8988T (cell line): ENCODE measurements at places on chromosomes 4 and X.

- DNase-seq, result no peak
Observed at GRCh38 chr4:85925071-85925470, 434.8 kb downstream of the MAPK10 start.

DNA sequence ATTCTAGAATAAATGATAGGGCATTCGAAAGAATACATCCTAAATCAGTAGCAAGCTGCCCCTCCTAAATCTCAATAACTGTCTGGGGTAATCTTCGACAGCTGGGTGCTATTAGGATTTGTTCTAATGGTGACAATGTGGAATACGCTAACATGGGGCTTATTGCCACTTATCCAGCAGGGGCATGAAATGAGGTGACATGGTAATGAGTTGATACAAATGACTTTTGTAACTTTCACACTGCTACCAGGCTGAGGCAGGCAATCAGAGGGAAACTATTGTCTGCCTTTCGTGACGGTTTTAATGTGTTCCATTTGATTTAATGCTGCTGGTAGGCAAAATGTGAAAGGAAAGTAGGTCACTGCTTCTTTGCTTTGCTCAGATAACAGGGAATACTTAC is 1047.4 kb upstream of the PABPC4L start:
- no peak for DNase-seq

- DNase-seq, result no peak
Observed at GRCh38 chr4:73018595-73018994, 50.9 kb downstream of the COX18 start.

- no peak for DNase-seq
Observed at GRCh38 chr4:6591313-6591712, 16.3 kb downstream of the MAN2B2 start.

DNA sequence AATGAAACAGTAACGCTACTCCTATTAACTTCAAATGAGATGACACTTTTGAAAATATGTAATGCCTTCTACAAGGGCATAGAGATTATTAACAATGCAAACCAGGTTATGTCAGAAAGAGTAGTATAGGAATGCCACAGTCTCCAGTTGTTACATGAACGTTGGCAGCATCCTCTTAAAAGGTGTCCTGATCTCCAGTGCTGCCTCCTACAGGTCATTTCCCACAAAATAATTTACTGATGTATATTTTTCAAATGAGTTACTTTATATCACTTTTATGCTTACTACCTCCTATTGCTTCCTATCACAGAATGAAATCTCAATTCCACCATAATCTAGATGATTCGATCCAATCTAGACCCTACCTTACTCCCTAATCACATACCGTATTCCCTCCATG is 195.2 kb upstream of the EPHA5 start:
- no peak for DNase-seq

- DNase-seq, result no peak
Observed at GRCh38 chr4:122854447-122855352, 28.1 kb downstream of the FGF2 start.

DNA sequence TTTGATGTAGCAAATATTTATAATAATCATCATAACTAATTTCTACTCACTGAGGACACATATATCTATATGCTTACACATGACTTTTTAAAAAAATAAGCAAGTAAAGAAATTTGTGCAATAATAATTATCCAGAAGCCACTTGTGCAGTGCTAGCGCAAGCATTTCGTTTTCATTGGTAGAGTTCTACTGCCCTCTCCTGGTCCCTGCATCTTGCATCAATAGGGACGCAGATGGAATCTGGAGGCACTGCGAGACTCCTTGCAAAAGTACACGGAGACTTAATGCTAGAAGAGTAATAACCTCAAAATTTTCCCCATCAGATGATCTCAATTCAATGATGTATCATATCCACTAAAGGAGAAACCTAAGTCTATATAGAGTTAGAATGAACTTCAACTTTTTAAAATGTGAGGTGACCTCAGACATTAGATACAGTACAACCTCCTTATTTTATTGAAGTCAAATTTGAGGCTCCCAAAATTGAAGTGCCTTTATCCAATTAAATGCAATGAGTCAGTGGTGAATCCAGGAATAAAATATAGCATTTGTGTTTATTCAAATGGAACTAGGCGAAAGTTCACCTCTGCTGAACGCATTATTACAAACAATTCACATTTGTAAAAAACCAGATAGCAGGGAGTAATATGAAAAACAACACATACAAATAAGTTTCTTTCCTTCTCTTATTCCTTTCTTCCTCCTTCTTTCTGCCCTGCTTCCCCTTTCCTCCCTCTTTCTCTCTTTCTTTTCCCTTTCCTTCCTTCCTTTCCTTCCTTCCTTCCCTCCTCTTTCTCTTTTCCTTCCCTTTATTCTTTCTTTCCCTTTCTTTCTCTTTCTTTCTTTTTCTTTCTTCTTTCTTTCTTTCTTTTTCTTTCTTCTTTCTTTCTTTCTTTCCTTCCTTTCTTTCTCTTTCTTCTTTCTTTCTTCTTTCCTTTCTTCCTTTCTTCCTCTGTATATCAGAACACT is 450.0 kb downstream of the ANKRD50 start:
- DNase-seq, result no peak

GRCh38 chr4:110869862-110870572 is 247.1 kb upstream of the PITX2 start:
- no peak for DNase-seq

GRCh38 chr4:13918991-13919441 is 291.5 kb upstream of the BOD1L1 start:
- DNase-seq, result no peak

DNA sequence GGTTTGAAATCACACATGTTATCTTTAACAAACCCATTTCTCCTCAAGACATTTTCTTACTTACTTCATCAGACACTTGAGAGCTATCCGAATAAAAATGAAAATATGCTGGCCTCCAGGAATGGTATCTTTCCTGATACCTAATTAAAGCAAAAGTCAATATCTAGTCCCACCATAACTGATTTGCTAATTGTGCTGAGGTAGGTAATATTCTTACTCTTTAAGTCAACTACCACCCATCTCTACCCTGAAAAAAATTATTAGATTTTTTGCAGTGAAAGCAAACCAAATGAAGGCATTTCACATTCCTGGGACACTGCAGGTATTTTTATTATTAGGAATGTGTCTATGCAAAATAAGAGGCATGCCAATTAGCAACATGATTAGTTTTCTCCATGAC is 175.8 kb downstream of the QDPR start:
- no peak for DNase-seq

DNA sequence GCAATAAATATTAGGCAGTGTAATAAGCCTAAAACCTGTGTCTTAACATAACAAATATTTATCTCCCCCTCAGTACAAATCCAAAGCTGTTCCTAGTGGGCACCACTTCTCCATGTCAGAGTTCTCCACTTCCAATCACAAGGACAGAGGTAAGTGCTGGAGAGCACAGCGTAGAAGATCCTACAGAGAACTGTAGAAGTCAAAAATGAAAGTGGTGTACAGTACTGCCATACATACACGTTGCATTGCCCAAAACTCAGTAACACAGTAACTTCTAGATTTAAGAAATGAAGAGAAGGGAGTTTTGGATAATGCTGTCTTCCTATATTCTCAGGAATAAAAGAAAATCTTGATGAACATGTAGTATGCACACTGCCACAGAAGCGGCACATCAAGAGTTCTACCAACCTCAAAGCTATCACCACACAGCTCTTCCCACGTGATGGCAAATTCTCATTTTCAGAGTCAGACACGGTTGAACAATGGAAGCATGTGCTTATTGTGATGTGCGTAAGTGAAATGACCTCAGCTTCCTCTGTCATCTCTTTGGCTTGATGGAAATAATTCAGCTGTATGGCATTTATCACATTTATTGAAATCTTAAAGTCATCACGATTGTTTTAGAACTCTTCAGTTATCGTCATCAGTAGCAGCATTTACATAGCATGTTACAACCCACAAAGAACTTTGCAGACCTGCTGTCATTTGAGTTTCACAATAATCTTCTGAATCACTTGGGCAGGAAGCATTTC is 27.1 kb upstream of the SPANXN4 start:
- DNase-seq, result no peak

DNA sequence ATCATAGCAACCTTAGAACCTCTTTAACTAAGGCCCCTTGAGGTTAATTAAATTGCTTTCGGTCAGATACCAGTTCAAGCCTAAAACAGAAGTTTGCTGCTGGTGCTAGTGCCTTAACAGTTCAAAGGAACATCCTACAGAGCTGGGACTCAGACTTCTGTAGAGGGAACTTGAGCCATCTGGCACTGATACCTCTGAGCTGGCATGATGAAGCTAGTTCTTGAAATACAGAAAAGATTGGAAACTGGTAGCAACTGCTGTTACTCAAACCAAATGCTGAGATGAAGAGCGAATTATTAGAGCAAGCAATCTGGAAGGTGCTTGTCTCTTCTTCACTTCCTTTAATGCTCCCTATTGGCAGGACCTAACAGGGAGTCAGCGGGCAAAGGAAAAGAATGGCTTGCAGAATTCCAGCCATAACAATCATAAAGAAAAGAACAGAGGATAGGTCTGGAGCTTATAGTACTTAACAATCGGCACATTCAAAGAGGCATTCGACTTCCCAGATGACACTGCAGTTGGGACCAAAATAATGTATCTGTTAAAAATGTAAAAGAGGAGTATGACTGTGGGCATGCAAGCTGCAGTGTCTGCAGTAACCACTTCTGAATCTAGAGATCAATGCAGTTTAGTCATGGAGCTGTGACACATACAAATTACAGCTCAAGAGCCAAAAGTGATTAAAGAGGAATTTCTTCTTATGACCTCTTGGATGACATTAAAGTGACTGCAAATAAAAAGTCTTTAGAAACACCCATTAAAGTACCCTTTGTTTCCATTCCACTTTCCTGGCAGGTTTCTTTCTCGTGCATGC is 298.9 kb downstream of the PDGFC start:
- no peak for DNase-seq

DNA sequence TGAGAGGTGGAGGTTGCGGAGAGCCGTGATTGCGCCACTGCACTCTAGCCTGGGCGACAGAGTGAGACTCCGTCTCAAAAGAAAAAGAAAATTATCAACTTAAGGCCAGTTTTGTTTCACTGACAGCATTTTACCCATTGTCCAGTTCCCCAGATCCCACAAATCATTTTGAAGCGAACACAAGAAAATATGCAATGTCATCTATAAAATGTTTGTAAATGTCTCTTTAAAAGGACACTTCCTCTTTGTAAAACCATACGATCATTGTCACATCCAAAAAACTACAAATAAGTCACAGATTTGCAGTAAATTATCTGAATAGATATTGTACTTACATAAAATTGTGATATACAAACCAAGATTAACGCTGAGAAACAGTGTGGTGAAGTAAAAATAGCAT is 147.6 kb downstream of the ATRX start:
- no peak for DNase-seq

DNA sequence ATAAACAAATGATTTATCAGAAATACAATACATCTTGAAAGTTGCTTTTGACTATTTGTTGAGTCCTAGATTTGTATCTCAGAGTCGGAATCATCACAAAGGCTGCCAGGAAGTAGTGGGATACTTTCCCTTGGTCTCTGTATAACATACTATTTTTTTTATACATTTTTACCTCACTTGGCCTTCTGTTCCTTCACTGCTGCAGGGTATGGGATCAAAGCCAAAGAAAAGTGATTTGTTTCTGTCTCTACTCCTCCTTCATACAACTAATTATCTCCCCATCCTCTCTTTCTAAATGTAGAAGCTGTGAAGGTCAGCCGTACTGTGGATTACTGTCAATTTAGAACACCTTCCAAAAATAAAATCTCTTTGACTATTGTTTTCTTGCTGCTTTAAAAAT is 24.9 kb downstream of the PALLD start:
- DNase-seq, result no peak

DNA sequence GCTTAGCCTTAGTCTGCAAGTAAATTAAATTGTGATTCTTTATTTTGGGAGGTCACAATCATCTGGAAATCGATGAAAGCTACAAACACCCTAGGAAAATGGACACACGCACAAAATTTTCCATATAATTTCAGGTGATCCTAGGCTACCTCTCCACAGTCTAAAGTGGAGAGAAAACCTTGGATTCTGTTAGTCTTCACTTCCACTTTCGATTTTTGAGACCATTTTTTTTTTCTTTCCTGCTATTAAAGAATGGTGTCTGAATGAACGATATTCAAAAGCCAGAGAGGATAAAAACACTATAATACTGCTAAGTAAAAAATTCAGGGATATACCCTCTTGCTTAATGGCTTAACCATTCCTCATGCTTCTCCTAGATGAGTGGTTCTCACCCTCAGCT is 1.7 kb downstream of the FBXL5 start:
- no peak for DNase-seq

DNA sequence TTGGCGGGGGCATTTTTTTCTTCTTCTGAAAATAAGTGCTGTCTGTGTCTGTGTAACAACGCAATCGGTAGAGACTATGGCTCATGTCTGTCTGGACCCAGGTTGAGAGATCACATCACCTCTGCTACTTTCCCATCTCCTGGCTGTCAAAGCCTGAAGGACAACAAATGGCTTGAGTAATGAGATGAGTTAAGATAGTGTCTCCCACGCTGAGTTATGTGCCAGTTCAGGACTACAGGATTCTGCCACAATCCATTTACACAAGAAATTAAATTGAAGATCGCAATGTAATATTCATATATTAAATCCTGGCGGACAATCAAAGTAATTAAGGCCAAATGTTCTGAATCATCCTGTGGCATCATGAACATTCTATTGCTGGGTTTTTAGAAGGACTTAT is 16.5 kb upstream of the ARHGAP36 start:
- no peak for DNase-seq

DNA sequence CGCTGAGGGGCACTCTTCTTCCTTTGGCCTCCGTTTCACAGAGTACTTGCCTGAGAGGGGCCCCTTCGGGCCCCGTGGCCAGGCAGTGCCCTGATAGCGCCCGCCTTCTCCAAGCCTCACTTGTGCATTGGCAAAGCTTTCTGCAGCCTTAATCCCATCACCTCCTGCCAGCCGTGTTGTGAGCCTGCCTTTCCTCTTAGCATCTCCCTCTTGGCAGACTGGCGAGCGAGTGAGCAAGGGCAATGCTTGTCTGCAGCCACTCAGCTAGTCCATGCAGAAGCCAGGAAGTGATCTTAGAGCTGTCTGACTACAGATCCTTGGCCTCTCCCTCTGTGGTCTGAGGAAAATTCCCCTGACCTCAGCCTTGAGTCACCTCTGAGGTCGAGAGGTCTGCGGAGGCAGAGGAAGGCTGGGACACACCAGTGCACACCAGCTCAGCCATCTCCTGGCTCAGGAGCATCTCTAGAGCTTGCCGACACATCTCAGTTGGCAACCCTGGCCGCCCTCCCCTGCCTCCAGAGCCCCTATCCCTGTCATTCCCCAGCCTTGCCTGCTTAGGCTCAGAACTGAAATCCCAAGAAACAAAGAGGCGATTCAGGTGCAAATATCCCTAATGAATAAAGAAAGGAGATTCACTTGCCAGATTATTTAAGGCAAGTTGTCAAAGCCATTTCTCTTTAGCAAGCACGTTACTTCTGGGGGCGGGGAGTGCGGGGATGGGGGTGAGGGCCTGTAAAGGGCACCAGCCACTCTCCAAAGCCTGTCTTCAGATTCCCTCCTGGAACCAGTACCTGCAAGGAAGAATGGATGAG is 143.5 kb upstream of the MAMLD1 start:
- DNase-seq, result no peak

GRCh38 chrX:4263030-4263803 is 549.8 kb upstream of the PRKX start:
- no peak for DNase-seq

GRCh38 chrX:38260231-38260630 is 39.6 kb upstream of the SRPX start:
- DNase-seq, result peak; percentile 17

GRCh38 chr4:138702190-138702824 is 313.3 kb upstream of the NOCT start:
- DNase-seq, result no peak

- no peak for DNase-seq
Observed at GRCh38 chr4:24802648-24803047, 7.3 kb downstream of the SOD3 start.

- DNase-seq, result no peak
Observed at GRCh38 chr4:154450966-154451365, 40.6 kb downstream of the DCHS2 start.
